ENCODE measurements at places on chromosomes 4 and X.

- no peak for DNase-seq
These were observed 17.9 kb upstream of the HAND2 start for GRCh38 chr4:173547889-173548288.

- DNase-seq = no peak
These were observed 18.0 kb downstream of the AIFM1 start for GRCh38 chrX:130147631-130148030.

DNA sequence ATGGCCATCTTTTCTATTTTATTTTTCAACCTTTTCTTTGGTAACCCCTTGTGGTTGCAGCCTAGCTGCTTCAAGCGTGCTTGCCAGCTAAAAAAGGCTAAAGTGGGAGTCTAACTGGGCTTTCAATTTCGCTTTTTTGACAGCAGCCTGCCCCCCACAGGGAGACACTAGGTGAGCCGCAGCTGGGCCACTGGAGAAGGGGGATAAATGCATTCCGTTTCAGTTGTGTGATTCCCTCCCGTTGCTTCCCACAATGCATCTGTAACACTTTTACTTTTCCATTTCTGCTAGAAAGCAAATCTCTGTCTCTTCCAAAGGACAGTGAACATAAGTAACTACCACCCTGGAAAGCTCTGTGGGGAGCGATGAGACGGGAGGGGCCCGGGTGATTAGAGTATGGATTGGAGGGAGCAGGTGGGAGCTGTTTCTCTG is 86.3 kb upstream of the RAPGEF2 start:
- DNase-seq = no peak

DNA sequence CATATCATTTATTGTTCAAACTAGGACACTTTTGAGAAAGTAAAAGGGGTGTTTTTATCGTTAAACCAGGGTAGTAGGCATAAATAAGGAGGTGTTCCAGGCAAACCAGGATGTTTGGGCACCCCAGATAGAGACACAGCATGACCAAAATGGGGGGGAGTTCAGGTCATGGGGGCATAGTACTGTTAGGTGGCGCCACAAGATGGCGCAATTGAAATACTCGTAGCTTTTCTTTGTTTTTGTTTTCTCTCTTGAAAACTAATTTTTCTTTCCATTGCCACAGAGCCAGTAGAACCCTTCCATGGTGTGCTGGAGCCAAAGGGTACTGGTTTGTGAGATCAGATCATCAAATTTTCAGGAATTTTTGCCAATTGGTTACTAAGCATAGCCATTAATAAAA is 283.4 kb downstream of the BCOR start:
- DNase-seq = no peak

GRCh38 chr4:158172261-158173258 is at the start of gene GASK1B:
Gene GASK1B (minus strand): TSS chr4:158173025. CDS start chr4:158171375, 1,650 bp downstream.
- DNase-seq = no peak

DNA sequence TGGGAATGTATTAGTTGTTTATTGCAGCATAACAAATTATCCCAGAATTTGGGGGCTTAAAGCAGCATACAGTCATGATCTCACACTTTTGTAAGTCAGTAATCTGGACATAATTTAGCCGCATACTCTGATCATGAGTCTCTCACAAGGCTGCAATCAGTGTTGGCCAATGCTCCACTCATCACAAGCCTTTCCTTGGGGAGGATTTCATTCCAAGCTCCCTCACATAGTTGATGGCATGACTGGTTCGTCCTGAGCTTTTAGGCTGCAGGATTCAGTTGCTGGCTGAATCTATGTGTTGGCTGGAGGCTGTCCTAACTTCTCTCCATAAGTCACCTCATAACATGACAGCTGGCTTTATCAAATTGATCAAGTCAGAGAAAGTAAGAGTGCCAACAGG is 1568.6 kb upstream of the PCDH7 start:
- no peak for DNase-seq

- peak; percentile 53 for DNase-seq
These were observed 4.2 kb upstream of the LEF1 start for GRCh38 chr4:108172753-108173598.
